Stimulated activated CD4-positive, alpha-beta T cell treated with anti-CD3 and anti-CD28 coated beads, Interleukin-2, amount 100 ng/mL, for 48 hours (primary cell): ENCODE measurements at places on chromosomes 7 and 10.

- DNase-seq = no peak
Measured at GRCh38 chr10:29627201-29628132, 7.3 kb downstream of the SVIL start.

DNA sequence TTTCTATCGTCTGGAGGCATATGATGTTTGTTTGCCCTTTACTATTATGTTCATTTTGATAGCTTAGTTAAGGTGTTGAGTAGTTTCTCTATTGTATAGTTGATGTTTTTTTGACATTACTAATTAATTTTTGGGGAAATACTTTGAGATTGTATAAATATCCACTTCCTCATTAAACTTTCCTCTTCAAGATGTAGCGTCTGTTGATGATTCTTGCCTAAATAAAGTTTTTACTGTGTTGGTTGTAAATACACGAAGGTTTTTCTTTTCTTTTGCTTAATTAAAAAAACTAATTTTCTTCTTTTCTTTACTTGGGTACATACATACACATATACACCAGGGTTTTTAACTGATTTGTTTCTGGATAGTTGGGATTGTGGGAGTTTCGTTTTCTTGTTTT, 8.5 kb downstream of the KMT2E start:
- DNase-seq = no peak

DNA sequence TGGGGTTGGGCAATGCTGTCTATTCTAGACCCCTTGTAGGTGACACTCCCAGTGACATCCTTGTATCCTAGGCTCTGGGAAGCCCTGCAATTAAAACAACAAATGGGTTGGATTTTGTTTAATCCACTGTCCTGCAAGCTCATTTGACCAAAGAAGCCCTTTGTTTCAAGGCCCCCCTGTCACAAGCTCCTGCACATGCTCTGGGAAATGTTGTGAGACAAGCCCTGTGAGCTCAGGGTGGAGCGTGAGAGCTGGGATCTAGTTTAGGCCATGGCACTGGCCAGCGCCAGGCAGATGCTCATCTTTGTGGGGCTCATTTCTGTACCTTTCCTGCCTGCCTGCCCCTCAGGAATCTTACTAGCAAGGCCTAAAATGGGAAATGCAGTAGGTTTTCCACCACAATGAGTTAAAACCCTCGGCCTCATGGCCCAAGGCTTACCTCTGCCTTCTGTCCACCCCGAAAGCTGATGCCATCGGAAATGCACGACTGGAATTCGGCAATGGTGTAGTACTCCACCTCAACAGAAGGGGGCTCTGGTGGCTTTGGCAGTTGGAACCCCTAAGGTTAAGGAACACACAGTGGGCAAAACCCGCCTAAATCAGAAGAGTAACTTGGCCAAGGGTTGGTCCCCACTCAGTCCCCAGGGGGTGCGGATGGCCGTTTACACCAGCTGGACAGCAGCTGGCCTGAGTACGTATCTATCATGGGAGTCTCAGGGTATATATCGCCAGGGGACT, 112.0 kb downstream of the NEURL1 start:
- peak; percentile 39 for DNase-seq

DNA sequence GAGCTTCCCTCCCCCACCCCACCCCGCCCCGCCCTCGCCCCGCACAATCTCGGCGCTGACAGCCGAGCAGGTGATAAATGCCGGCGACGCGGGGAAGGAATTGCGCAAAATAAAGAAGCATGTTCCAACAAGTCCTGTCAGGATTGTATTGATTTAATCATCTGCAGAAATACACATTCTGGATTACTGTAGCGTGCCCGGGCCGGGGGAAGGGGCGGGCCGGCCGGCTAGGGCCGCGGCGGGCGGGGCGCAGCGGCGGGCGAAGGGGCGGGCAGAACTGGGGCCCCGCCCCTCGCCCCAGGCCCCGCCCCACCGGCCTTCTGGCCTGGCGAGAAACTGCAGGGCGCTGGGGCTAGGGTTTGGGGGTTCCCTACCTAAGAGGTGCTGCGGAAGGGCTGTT, 88.9 kb upstream of the PAX2 start:
- peak; percentile 29 for DNase-seq

GRCh38 chr10:67788028-67788886, 49.7 kb downstream of the DNAJC12 start:
- peak; percentile 83 for DNase-seq

GRCh38 chr7:372932-373791, 83.2 kb downstream of the FOXL3 start:
- no peak for DNase-seq

- no peak for DNase-seq
Measured at GRCh38 chr7:66308411-66308810, 103.3 kb downstream of the TPST1 start.

GRCh38 chr10:30491204-30491915, 57.4 kb downstream of the MAP3K8 start:
- DNase-seq = no peak

DNA sequence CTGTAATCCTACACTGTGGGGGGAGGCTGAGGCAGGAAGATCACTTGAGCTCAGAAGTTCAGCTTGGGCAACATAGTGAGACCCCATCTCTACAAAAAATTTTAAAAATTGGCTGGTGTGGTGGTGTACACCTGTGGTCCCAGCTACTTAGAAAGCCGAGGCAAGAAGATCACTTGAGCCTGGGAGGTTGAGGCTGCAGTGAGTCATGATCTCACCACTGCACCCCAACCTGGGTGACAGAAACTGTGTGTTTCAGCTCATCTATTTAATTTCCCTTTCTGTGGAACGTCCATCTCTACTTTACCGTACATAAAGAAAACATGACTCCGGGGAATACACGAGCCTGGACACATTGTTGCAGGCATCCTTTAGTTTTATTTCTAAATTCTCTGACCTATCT, 354.6 kb upstream of the PLXDC2 start:
- DNase-seq = no peak

- DNase-seq = no peak
Measured at GRCh38 chr10:31166606-31167005, 134.9 kb upstream of the ZNF438 start.

- no peak for DNase-seq
Measured at GRCh38 chr7:120742372-120742771, 115.6 kb downstream of the TSPAN12 start.

DNA sequence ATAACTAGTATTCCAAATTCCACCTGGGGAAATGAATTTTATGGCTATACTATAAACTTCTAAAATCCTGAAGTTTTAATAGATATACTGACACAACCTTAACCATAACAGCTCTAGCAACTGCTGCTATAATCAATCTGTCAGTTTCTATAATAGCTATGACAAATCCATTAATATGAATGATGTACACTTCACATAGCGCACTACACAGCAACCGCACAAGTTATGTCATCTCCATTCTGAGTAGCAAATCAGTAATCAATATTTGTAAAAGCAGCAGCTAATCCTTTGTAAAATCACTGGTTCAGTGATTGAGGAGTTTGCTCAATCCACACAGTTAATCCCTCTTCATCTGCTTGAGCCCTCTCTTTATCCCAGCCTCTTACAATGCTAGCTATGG, 105.3 kb downstream of the SKAP2 start:
- DNase-seq = no peak

DNA sequence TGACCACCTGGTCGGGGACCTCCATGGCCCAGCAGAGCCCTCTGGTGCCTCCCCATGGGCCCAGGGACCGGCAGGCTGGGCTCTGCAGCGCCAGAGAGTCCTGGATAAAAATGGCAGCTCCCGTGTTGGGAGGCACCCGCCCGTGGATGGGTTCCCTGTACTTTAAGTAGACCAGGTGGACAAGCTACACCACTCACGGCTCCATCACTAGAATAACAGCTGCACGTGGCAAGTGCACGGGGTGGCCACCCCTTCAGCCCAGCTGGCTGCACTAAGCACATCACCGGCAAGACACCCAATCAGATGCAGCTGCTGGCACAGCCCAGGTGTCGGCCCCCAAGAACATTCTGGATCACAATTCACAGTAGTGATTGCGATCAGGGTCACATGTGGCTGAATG, 69.8 kb downstream of the DIP2C start:
- DNase-seq = no peak

- no peak for DNase-seq
Measured at GRCh38 chr7:95517458-95517857, 31.7 kb downstream of the ASB4 start.

DNA sequence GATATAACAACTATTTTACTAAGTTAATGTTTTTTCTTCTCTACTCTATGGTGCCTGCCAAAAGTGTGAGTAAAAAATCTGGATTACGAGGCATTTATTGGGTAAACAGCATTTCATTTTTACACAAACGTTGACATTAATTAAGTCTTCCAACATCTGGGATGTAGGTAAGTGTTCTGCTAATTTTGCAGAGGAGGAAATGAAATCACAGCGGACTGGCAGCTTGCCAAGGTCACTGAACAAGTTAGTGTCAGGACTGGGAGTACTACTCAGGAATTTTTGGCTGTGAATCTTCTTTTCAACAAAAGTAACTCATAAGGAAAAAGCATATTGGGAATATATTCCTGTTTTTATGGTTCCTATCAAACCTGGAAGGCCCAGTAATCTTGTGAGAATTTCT, 612.1 kb upstream of the FZD8 start:
- DNase-seq = no peak

GRCh38 chr7:139647085-139647484, 123.6 kb downstream of the CLEC2L start:
- no peak for DNase-seq

- DNase-seq = no peak
Measured at GRCh38 chr7:13352677-13353076, 636.8 kb downstream of the ETV1 start.

GRCh38 chr10:103327906-103328305, 23.0 kb downstream of the PCGF6 start:
- no peak for DNase-seq

- no peak for DNase-seq
Measured at GRCh38 chr7:102843850-102844249, 69.0 kb upstream of the LRRC17 start.

DNA sequence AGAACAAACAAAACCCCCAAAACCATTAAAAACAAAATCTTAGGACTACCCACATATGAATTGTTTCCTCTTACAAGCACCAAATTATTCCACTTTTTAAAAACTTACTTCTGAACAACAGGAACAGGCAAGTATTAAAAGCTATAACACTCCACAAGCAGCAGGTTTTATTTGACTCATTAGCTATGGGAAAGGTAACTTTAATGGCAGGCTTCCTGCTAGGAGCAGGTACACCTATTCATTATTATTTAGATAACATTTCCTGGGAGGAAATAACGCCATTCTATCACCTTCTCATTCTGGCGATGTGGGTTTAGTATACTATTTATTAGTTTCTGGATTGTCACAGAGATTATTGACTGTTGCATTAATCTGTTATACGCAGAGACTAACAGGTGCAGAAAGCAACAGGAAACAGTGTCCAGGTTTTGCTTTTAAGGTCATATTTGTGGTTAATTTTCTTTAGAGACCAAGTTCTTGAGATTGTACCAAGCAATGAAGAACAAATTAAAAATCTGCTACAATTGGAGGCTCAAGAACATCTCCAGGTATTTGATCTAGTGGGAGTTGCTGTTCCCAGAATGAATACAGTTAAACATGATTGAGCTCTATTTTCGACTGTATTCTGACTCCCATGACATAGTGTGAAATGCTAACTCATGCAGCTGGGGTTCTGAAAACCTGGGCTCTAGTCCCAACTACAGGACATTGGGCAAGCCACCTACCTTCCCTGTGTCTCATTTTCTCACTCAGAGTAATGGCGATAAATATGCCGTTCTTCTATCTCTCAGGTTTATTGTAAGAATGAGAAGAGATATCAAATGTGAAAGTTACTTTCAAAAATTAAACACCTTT, 2.0 kb downstream of the CPA2 start:
- no peak for DNase-seq

DNA sequence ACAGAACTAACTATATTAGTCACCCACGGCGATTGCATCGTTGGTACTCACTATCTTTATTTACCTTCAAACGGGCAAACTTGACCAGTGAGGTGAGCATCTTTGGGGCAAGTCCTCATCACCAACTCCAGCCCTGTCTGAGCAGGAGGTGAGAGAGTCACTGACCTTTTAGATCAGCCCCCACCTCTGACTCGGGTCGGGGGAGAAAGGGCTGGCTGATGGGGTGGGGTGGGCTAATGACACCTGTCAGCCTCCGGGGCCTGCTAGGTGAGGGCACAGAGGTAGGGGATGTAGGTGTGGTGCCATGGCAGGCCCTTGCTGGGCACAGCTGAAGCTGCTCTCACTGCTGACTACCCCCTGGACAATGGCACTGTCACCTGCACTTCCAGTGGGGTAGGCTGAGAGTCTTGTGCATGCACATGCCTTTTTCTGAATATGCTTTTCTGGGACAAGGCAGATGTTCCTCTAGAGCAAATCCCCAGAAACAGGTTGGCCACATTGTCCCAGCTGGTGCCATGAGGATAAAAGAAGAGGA, 359.5 kb upstream of the MKI67 start:
- no peak for DNase-seq

- no peak for DNase-seq
Measured at GRCh38 chr10:77420947-77421523, 216.6 kb downstream of the KCNMA1 start.

DNA sequence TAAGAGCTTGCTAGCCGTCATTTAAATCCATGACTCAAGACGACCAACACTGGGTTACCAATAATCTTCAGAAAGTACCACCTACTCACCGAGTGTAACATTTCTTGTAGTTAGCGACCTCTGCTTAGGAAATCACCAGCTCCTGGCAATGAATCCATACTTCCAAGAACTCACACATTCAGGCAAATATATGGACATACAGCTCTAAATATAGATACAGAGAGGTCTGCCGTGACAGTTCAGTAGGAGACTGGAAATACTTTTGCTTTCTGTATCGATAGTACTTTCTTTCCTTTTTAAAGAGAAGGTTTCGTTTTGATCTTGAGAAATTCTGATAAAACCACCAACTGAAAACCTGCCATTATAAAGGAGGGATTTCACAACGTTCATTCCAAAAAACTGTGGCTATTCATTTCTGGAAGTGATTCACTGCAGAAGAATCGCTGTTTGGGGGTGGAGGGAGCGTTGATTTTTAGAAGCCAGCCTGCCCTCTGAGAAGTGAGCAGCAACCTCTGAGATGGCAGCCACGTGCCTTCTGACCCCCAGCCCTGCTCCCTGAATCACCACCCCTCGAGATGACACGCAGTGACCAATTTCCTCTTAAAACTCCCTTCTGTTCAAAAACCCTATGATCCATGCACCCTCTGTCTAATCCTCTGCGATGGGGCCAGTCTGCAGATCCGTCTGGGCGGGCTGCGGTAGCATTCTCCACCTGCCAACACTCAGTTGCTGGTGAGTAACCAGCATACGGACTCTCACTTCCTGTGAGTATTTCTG, 179.0 kb upstream of the KLF14 start:
- peak; percentile 70 for DNase-seq

DNA sequence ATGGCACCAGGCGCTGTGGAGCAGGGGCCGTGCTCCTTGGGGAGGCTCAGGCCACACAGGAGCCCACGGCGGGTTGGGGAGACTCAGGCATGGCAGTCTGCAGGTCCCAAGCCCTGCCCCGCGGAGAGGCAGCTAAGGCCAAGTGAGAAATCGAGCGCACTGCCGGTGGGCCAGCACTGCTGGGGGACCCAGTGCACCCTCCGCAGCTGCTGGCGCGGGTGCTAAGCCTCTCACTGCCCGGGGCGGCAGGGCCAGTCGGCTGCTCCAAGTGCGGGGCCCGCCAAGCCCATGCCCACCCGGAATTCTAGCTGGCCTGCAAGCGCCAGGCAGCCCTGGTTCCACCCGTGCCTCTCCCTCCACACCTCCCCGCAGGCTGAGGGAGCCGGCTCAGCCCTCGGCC, 57.1 kb downstream of the COL28A1 start:
- no peak for DNase-seq
